Chondrocyte (in vitro differentiated cells): ENCODE measurements at places on chromosomes 16 and 17. TPM values are rescaled to one million over a fixed set of nuclear protein-coding genes. Genes with fewer than 3 reads are reported as not detected.

The ZNF385C gene
- 0.07 to 0.18 TPM in 2 of 3 replicates, not detected in the other for total RNA-seq

The TEKT1 gene
- not detected in 3 replicates for total RNA-seq

GRCh38 chr16:87348616-87349157 lies 31.5 kb upstream of the C16orf95 start:
- no peak for DNase-seq

- DNase-seq: no peak
Observed at GRCh38 chr17:32943647-32944191, 15.8 kb downstream of the TMEM98 start.

GRCh38 chr17:58974354-58974753 lies 132.3 kb downstream of the TRIM37 start:
- DNase-seq: no peak

DNA sequence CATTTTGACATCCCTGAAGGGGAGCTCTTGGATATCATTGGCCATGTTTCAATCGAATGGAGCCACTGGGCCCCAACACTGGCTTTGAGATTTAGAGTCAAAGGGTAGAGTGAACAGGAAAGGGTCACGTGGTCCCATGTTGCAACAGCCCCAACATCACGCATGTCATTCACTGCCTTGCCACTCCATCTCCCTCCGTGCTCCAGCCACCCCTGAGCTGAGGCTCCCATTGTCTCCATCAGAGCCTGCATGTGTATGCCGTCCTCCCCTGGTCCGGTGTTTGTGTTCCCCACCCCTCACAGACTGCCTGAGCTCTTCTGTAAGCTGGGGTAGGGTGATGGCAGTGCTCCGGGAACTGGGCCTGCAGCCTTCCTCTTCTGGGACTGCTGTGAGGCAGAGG lies 12.1 kb downstream of the NFE2L1 start:
- no peak for DNase-seq

GRCh38 chr17:8991514-8992285 lies 26.2 kb upstream of the PIK3R5 start:
- no peak for DNase-seq

DNA sequence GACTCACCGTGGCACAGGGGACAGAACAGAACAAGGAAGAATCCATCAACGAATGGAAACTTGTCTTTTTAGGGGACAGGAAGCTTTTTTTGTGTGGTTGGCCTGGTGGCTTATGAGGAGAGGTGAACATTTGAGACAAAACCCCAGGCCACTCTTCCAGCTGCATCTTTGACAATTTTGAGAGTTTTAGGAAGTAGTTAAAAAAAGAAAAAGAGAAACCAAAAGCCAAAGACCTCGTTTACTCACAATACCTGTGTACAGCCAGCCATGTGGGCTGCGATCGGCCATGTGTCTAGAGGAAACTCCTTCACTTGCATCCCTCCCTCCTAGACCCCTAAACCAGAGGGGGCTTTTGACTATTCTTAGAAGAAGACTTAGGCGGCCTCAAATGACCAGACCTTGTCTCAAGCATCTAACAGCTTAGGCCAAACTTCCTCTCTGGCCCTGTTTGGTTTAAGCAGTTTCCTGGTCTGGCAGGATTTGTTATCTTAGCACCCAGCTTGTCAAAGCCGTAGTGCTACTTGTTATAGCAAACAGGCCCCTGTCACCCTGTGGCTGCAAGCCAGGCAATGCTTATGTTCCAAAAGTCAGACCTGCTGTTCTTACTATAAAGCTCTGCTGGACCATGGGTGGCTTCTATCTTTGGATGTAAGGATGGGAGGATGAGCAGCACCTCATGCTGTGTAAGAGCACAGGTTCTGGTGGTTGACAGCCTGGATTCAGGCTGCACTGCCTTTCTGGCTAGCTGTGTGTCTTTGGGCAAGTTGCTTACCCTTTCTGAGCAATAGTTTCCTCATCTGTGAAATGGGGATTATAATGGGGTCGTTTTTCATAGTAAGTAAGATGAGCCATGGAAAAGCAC lies 17.7 kb downstream of the KSR1 start:
- no peak for DNase-seq
